ENCODE measurements at places on chromosomes 11 and 22.
A peak's percentile ranks its signal among the peaks of the same experiment; 100 is the strongest.

- DNase-seq, result peak; percentile 79
Observed at GRCh38 chr11:70482529-70482917, 84.2 kb downstream of the CTTN start.

DNA sequence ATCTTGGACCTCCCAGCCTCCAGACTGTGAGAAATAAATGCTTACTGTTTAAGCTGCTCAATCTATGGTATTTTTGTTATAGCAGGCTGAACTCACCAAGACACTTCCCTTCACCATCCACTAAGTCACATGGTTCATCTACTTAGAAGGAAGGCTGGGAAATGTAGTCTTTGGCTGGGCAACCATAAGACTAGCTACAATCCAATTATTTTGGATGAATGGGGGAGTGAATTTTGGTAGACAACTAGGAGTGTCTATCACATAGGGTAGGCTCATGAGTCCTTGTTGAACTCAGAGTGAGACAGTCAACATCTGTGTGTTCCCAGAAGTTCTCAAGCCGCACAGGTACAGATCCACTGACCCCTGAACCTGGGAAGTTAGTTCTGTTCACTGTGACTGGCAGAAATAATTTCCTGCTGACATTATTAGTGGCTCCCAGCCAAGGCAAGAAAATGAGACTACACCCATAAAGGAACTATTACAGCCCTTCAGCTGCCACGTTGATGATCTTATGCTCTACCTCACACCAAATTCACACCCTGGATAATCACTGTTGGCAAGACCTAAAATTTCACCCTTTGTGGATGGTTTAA lies 3.1 kb upstream of the SLC35C1 start:
- no peak for DNase-seq

DNA sequence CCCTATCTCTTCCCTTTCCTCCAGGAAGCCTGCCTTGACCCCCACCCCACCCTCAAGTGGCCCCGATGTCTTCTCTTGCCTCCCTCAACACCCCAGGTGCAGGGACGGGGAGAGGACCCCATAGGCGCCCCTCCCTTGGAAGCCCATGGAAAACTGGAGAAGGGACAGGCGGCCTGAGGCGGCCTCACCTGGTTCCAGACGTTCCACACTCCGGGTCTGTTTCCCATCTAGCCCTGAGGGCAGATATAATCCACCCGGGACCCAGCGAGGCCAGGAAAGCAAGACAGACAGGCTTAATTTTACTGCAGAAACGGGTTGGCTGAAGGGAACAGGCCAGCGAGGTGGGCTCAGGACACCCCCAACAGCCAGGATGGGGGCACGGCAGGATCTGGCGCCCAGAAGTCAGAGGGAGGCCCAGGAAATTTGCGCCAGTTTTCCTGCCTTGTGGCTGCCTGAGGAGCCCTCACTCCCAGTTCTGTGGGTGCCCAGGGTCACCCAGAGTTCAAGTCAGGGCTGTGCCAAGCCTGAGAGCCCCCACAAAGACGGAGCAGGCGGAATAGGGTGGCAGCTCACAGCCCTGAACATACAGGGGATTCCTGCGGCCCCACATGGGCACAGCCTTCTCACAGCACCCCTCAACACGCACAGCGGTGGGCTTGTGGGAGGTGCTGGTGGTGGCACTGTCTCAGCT lies 3.0 kb upstream of the SIGIRR start:
- DNase-seq, result no peak

GRCh38 chr11:79174045-79175008 lies 266.5 kb downstream of the TENM4 start:
- no peak for DNase-seq

DNA sequence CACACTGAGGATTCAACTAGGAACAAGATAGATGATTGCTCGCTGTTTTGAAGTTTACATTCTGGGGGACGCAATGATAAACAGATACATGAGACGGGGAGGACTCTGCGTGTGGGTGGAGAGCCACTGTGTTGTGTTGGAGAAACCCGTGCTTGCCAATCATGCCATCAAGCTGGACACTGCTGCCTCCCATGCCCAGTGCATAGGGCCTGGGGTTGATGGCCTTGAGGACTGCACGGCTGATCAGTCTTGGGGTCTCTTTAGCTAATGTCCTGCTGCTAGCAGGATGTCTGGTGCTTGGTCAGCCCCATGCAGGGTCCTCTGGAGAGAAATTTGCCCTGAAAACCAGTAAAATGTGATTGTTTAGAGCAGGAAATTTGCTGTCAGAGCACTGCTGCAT lies 221.2 kb upstream of the B3GAT1 start:
- no peak for DNase-seq

DNA sequence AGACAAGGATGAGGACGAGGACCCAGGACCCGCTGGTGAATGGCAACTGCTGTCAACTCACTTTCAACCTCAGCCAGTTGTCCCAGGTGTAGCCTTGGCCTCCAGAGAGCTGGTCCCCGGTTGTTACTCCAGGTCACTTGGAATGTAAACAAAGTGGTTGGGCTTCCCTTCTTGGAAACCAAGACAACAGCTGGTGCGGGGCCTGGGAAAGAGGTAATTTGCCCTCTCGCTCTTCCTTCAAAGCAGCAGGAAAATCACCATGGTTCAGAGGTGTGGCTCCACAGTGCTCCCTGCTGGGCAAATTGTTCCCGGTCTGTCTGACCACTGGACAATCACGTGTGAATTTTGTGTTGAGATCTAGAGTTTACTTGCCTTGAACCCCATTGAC lies 15.0 kb downstream of the SLC1A2 start:
- DNase-seq, result no peak

- DNase-seq, result no peak
Observed at GRCh38 chr11:3232956-3233355, 739 bp upstream of the MRGPRE start.

GRCh38 chr11:61028135-61028729 lies 56.8 kb downstream of the CD6 start:
- no peak for DNase-seq

DNA sequence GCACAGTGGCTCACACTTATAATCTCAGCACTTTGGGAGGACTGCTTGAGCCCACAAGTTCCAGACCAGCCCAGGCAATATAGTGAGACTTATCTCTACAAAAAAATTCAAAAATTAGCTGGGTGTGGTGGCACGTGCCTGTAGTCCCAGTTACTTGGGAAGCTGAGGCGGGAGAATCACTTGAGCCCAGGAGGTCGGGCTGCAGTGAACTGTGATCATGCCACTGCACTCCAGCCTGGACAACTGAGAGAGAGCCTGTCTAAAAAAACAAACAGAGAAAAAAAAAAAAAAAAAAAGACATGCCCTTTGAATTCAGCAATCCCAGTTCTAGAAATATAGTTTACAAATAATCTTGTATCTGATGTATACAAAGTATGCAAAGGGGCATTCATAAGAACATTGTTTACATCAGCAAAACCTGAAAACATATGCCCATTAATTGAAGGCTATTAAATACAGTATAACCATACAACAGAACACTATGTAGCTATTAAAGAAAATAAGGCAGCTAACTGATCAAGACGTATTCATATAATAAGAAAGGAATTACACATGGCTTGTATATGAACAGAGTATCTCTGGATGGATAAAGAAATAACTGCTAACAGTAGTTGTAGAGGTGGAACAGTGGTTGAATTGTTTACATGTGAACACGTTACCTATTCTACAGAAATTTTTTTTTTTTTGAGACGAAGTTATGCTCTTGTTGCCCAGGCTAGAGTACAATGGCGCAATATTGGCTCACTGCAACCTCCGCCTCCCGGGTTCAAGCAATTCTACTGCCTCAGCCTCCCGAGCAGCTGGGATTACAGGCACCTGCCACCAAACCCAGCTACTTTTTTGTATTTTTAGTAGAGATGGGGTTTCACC lies 35.7 kb downstream of the CELF1 start:
- DNase-seq, result no peak

- no peak for DNase-seq
Observed at GRCh38 chr11:85539029-85539689, 88.0 kb downstream of the DLG2 start.

- DNase-seq, result no peak
Observed at GRCh38 chr11:117273550-117274289, 17.4 kb upstream of the BACE1-AS start.

- no peak for DNase-seq
Observed at GRCh38 chr11:10038521-10039302, 255.3 kb downstream of the SBF2 start.

- DNase-seq, result no peak
Observed at GRCh38 chr22:49300951-49301397, 526.7 kb downstream of the BRD1 start.

DNA sequence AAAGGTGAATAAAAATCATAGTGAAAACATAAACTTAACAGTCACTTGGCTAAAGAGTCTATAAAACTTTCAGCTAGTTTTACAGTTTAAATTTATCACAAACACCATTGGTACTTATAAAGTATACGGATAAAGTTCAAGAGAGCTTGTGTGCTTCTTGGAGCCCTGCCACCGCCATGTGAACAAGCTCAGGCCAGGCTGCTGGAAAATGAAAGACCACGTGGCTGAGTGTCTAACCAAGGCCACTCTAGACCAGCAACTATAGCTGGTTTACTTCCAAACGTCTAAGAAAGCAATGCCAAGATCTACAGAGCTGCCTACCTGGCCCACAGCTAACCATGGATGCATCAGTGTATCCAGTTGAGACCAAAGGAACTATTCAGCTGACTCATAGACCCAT lies 66.3 kb upstream of the API5 start:
- DNase-seq, result no peak

- no peak for DNase-seq
Observed at GRCh38 chr11:70354629-70355028, 43.7 kb upstream of the CTTN start.

GRCh38 chr11:123203934-123204333 lies 8.9 kb upstream of the CLMP start:
- no peak for DNase-seq

DNA sequence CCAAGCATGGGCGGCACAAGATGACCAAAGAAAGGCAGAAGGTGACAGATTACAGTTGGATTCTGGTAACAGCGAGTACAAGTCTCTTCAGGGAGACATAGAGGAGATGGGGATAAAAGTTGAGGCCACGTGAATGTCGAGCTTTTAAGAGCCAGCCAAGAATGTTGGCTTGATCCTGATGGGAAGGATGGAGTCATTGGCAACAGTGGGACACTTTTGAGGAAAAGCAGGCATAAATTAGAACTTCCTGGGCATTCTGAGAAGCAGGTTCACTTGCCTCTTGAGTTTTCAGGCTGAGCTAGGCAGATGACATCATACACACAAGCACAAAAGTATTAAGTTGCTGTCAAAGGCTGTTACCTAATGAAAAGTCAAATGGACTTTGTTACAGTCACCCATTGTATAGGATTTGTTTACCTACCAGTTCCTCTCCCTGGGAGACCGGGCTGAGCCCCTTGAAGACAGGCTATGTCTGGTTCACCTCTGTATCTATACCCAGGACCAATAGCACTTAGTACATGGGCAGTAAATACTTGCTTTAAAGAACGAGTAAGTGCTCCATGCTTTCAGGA lies 41.1 kb downstream of the TNRC6B start:
- no peak for DNase-seq

DNA sequence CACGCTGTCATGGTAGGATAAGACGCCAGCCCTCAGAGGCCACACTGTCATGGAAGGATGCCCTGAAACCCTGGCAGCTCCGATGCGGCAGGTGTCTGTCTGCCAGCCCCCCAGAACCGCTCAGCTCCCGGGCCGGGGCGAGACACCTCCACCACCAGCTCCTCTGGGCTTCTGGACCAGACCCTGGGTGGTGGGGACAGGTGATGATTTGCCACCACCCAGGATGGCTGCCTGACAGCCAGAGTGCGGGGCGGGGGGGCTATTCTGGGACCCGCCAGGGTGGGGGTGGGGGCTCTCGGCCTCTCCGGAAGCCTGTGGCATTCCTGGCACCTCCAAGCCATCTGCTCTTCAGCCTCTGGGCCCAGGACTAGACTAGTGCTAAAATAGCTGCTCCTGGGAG lies 9.4 kb downstream of the PHLDA2 start:
- no peak for DNase-seq

DNA sequence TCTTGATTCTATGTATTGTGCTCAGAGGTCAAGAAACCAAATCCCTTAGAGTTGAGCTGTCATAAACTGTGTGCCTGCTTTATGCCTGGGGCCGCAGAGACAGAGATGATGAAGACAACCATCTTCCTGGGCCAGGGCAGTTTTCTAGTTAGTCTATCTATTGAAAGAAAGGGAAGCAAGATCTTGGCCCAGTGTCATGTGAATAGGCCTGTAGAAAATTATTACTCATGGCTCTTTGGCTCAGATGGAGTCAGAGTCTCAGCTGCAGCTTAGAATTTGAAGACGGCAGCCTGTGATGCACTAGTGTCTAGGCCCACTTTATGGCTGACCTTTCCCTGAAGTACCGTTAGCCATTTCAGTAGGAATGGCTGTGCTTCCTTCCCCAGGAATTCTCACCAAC lies 112.0 kb downstream of the DBX1 start:
- no peak for DNase-seq

- no peak for DNase-seq
Observed at GRCh38 chr11:64247729-64248531, 1.2 kb upstream of the PPP1R14B start.

GRCh38 chr11:74731301-74732094 lies at the start of gene CHRDL2:
CHRDL2 (minus strand) TSS chr11:74731426; CDS start chr11:74730888, 538 bp downstream.
- peak; percentile 73 for DNase-seq

DNA sequence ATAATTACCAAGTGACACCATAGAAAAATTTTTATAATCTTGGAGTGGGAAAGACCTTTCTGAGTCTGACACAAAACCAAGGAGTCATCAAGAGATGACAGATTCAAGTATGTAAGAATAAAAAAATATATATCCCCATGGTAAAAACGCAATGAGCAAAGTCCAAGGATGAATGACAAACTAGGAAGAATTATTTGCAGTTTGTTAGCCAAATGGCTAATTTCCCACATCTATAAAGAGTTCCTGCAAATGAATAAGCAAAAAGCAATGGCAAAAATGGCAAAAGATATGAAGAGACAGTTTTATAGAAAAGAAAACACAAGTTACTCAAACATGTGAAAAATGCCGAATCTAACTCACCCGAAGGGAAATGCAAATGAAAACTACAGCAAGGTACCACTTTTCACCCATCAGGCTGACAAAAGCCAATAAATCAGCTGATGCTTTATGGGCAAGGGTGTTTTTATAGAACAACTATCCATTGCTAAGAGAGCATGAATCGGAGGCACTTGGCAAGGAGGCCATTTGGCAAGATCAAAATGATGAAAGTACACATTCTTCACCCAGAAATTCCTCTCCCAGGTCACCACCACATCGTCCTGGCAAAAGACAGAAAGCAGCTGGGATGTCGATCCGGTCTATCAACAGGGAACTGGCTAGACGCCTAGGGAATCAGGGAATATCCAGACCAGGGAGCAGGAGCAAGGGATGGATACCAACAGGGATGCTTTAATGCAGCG lies 21.1 kb upstream of the KLHL35 start:
- no peak for DNase-seq

All from left ventricle myocardium superior (tissue), 1 donor.